H9 (cell line): ENCODE measurements at places on chromosomes 7 and 10.

DNA sequence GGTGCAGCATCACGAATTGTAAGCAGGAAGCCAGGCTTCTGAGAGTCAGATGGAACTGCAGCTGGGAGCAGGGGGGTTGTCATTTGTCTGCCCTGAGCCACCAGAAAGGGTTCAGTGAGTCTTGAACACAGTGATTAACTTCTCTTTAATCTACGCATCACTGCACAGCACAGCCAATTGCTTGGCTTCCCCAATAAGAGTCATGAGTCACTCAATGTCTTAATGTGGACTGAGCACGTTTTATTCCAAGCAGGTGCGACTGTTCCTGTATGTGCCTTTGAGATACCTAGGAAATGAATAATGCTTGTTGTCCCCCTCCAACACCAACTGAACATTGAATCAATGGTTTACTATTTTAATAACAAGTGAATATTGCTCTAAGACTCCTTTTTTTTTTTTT lies 26.0 kb upstream of the PLEKHA1 start:
- peaks cover 16% of the 10 kb centered on the region for H3K36me3 ChIP-seq
- no peak overlapping the region for H3K4me3 ChIP-seq
- no peak for DNase-seq
- H3K27ac ChIP-seq: no peak overlapping the region
- H3K27me3 ChIP-seq: no peaks in the 10 kb centered on the region

GRCh38 chr7:17362439-17363105 lies 64.1 kb downstream of the AHR start:
- no peak for DNase-seq
- no peaks in the 10 kb centered on the region for H3K27me3 ChIP-seq
- H3K27ac ChIP-seq: no peak overlapping the region
- no peaks in the 10 kb centered on the region for H3K4me1 ChIP-seq
- peaks cover 4% of the 10 kb centered on the region; the same call in 2 of the 3 replicates for H3K36me3 ChIP-seq

- no peaks in the 10 kb centered on the region for H3K4me1 ChIP-seq
- H3K27me3 ChIP-seq: no peaks in the 10 kb centered on the region
- H3K36me3 ChIP-seq: no peaks in the 10 kb centered on the region
- no peak overlapping the region for H3K27ac ChIP-seq
Observed at GRCh38 chr7:19442016-19442785, 266.6 kb downstream of the POLR1F start.

- no peak for DNase-seq
- no peaks in the 10 kb centered on the region for H3K4me1 ChIP-seq
- H3K36me3 ChIP-seq: peaks cover 6% of the 10 kb centered on the region; the same call in 2 of the 3 replicates
- no peak overlapping the region for H3K4me3 ChIP-seq
- no peak overlapping the region for H3K27ac ChIP-seq
- no peaks in the 10 kb centered on the region for H3K27me3 ChIP-seq
Observed at GRCh38 chr10:126421756-126422256, 33.5 kb upstream of the ADAM12 start.

- no peaks in the 10 kb centered on the region for H3K27me3 ChIP-seq
- no peaks in the 10 kb centered on the region for H3K36me3 ChIP-seq
- peaks cover 4% of the 10 kb centered on the region; the same call in 1 of the 2 replicates for H3K4me1 ChIP-seq
- no peak overlapping the region for H3K27ac ChIP-seq
- no peak overlapping the region for H3K4me3 ChIP-seq
Observed at GRCh38 chr7:122719010-122719578, 16.4 kb upstream of the RNF148 start.

GRCh38 chr7:91347290-91347689 lies 83.1 kb downstream of the FZD1 start:
- DNase-seq: no peak
- no peaks in the 10 kb centered on the region for H3K36me3 ChIP-seq
- no peaks in the 10 kb centered on the region for H3K4me1 ChIP-seq
- H3K27me3 ChIP-seq: peaks cover 13% of the 10 kb centered on the region; the same call in 1 of the 2 replicates

- no peaks in the 10 kb centered on the region; the same call in 1 of the 2 replicates for H3K4me1 ChIP-seq
- H3K27me3 ChIP-seq: no peaks in the 10 kb centered on the region
- no peak for DNase-seq
- H3K36me3 ChIP-seq: peaks cover 7% of the 10 kb centered on the region
- no peak overlapping the region for H3K4me3 ChIP-seq
Observed at GRCh38 chr10:77664008-77664407, 26.4 kb upstream of the KCNMA1 start.

DNA sequence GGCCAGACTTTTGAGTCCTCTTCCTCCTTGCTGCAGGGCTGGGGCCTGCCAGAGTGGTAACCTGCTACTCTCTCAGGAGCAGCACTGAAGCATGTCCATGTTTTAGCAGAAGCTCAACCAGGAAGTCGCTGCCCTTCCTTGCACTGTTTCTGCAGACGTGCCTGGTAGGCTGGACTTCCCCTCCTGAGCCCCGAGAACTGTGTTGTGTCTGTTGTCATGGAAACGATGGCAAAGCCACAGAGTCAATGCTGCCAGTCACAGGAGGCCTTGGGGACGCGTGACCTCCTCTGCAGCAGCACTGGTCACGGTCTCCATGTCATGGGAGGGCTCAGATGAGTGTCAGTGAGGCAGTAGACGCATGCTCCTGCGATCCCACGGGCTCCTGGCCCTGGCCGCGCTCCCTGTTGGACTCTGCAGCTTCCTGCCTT lies 145.5 kb downstream of the FANK1 start:
- no peaks in the 10 kb centered on the region for H3K4me1 ChIP-seq
- no peaks in the 10 kb centered on the region for H3K27me3 ChIP-seq
- no peaks in the 10 kb centered on the region for H3K36me3 ChIP-seq
- no peak overlapping the region for H3K4me3 ChIP-seq
- no peak overlapping the region for H3K27ac ChIP-seq

DNA sequence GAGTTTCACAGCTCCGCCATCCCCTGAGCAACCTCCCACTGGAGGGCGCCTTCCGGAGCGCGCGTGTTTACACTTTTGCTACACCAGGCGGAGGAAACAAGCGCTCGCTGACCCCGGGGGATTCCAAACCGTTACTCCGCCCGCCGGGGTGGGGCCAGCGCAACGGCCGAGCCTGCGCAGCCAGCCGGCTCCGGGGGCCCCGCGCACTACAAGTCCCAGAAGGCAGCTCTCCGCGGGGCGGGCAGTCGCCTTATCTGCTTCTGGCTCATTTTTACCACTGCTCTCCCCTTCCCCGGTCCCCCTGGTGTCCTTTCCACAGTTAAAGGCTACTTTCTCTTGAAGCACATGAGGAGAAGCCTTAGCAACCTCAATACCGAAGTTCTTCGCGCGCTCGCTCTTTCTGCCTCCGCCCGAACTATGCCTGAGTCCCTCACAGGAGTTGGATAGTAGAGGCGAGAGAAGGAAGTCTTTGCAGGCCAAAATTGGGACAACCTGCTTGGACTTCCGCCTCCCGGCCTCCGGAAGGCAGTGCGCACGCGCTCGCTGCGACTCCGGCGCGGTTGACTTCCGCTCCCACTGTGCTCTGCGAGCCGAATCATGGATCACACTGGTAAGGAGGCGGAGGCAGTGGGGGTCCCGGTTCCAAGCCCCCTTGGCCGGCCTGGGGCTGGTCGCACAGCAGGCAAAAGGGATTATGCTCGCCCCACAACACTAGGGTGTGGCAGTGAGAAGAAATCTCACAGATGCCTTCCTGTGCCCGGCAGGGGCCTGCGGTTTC lies at the start of gene CBLL1:
CBLL1 (plus strand) TSS at position 576 of the 778 bp plus-strand sequence; CDS start at position 598, 22 bp downstream.
- no peaks in the 10 kb centered on the region; the same call in 2 of the 3 replicates for H3K36me3 ChIP-seq
- DNase-seq: peak; percentile 95
- peak within 1 kb of the TSS; percentile 85 for H3K27ac ChIP-seq
- peaks cover 2% of the 10 kb centered on the region; the same call in 1 of the 2 replicates for H3K4me1 ChIP-seq
- peak within 1 kb of the TSS; percentile 98 for H3K4me3 ChIP-seq

DNA sequence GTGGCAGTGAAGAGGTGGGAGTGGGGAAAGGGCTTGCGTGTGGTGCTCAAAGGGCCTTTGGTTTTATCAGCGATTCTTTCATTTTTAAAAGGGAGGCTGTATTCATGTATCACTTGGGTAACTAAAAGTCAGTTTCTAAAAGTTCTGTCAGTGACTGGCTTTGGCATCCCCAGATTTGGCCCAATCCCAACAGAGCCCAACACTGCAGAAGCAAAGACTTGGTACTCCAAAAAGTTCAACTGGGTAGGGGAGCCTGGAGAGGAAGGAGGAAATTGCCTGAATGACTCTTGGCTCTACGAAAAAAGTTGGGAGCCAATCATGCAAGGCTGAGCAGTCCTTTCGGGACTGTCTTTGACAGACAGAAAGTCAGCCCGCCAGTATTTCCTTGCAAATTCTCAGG lies 54.5 kb upstream of the COL13A1 start:
- H3K4me1 ChIP-seq: no peaks in the 10 kb centered on the region
- H3K36me3 ChIP-seq: no peaks in the 10 kb centered on the region
- no peak overlapping the region for H3K27ac ChIP-seq
- no peak overlapping the region for H3K4me3 ChIP-seq

DNA sequence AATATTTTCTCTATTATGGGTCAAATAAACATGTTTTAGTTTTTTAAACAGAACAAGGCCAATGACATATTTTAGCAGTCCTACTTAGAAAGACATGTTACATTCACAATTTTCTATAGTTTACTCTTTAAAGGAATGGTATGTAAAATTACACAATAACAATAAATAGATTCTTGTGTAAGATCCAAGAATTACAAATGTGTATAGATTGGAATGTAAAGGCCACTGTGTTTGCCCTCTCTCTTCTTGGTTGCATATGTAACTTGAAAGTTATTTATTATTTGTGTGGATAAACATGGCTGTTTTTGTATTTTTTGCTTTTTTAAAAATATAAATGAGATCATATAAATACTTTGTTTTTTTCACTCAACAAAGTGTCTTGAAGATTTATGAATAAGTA lies 979.3 kb upstream of the CELF2 start:
- H3K36me3 ChIP-seq: no peaks in the 10 kb centered on the region
- H3K4me3 ChIP-seq: no peak overlapping the region
- no peak overlapping the region for H3K27ac ChIP-seq
- DNase-seq: no peak
- no peaks in the 10 kb centered on the region for H3K27me3 ChIP-seq
